ENCODE measurements at places on chromosomes 4 and X.
A peak's percentile ranks its signal among the peaks of the same experiment; 100 is the strongest.

DNA sequence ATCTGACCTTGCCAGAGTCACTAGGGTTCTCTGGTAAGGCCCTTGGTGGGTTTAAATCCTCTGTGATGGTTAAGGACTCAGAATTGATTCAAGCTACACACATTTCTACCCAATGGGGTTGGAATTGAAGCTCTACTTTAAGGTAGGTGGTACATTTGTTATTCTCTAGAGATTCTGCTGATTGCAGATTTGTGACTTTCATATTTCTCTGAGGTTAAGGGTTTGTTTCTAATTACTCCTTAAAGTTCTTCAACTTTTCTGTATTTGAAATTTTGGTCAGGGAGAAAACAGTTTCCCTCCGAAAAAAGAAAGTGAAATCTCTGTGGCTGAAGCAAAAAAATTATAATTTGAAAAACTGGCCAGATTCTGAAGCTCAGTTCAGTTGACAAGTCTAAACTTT, 25.8 kb upstream of the USP46 start:
- no peak for DNase-seq

DNA sequence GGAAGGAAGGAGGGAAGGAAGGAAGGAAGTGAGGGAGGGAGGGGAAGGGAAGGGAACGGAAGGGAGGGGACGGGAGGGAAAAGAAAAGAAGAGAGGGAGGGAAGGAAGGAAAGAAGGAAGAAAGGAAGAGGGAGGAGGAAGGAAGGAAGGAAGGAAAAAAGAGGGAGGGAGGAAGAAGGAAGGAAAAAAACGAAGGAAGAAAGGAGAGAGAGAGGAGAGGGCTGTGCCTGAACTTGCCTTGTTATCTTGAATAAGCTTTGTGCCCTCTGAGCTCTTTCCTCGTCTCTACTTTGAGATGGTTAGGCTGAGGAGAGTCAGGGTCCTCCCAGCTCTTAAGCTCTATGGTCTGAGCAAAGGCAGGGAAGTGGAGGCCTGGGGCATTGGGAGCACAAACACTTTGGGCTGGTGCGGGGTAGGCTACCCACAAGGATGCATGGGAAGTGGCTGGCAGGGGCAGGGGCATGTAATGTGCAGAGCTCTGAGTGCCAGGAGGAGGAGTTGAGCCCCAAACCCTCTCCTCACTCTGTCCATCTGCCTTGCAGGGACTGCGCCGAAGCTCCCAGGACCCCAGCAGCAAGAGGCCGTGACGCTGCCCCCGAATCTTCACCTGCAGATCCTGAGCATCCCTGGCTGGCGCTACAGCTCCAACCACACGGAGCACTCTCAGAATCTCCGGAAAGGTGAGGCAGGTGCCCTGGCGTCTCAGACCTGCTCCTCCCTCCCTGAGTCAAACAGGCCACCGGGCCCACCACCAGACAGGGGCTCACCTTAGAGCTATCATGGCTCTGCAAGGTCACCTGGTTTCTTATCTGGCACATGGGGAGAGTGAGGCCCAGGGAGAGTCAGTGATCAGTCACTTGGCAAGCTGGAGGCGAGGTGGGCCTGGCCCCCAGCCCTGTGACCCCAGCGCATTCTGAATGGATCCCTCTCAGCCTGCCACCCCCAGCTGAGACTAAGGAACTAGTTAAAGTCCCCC, 26.5 kb upstream of the MRFAP1 start:
- no peak for DNase-seq

DNA sequence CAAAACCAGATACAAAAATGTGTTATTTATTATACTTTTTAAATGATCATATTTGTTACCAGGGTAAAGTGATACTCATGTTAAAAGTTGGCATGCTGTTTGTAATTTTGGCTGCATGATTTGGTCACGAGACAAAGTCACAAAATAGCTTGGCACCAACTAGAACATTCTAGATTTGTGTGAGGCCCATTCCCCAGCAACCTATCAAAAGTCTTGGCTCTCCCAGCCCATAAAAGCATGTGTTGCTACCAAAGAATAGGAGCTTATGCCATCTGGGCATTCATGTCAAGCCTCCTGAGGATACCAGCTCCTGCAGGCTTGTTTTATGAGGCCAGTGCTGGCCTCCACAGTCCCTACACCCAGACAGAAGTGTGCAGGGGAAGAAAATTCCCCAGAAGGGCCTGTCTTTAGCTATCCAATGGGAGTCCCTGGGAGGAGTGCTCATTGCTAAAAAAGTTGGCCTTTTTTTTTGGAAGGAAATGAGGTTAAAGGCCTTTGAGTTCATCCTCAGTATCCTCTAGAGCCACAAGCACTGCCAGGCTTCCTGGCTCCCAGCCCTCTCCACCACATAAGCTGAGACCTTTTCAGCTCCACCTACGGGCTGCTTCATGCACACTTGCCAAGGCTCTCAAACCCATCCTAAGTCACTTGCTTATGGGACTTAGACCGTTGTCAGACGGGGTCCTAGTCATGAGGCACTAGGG, 211.9 kb upstream of the EOLA2 start:
- no peak for DNase-seq

DNA sequence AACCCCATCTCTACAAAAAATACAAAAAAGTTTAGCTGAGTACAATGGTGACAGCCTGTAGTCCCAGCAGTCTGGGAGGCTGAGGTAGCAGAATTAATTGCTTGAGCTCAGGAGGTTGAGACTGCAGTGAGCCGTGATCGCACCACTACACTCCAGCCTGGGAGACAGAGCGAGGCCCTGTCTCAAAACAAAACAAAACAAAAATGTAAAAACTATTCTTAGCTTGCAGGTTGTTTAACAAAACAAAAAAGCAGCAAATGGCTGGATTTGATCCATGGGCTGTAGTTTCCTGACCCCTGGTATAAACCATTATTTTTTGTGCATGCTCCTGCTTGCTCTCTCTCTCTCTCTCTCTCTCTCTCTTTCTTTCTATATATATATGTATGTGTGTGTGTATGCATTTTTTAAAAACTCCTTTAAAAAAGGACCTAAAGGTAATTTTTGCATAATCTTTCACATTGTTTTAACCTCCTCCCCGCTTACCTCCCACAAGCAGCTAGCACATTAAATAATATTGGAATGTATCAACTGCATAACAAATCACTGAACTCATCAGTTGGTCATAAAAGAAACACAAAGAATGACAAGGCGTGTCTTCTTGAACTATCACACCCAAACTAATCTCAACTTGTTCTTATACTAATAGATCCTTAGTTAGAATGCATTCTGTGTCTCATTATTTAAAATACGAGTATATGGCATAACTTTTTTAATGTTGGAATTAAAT, 4.8 kb downstream of the AREG start:
- DNase-seq, result peak; percentile 60

- no peak for DNase-seq
These were observed 223.0 kb upstream of the GATB start for GRCh38 chr4:151983854-151984253.

GRCh38 chrX:55524487-55524886, 34.8 kb upstream of the USP51 start:
- no peak for DNase-seq

GRCh38 chr4:122065915-122066314, 86.2 kb upstream of the BLTP1 start:
- DNase-seq, result no peak

DNA sequence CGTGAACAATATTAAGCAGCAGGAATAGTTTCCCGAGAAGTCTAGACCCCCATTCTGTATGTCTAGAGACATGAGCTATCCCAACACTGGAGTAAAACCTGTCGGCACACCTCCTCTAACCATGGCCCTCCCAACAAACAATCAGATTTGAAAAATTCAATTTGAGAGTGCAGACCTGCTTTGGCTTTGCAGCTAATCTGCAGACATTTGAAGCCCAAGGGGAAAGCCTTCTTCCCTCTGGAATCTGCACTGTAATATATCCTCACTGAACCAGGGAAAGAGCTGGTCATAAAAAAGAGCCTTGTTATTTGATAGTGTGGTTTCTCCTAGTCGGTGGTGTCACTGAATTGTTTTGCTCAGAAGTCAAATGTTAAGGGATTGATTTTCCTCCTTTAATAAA, 44.6 kb upstream of the KLHL34 start:
- DNase-seq, result no peak

GRCh38 chrX:155819966-155820491, 61.1 kb upstream of the VAMP7 start:
- DNase-seq, result peak; percentile 88

DNA sequence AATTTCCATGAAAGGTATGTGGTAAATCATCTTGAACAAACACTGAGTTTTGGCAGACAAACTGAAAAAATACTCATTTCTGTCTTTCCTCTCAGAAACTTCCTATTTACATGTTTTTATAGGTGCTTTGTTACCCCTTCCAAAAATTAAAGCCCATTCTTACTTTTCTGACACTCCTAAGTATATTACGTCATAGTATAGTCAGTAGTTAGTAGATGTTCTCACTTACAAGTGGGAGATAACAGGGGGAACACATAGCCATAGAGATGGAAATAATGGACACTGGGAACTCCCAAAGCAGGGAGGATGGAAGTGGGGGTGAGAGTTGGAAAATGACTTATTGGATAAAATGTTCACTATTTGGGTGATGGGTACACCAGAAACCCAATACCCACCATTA, 28.8 kb downstream of the TXK start:
- DNase-seq, result no peak

DNA sequence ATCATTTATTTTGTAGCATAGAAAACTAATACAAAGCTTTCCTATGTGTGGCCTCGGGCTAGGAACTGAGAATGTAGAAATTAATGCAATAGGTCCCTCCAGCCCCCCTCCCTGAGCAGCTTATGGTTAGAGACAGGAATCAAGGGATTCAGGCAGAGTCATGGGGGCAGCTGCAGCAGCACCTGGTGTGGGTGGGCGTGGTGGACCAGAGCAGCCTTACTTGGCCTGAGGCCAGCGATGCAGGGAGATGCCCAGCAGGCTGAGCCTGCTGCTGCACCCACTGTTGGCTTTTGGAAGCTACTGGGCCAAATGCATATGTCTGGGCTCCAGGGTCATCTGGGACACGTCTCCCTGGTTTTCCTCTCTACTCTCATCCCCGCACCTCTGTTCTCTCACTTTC, 74.0 kb downstream of the STK32B start:
- DNase-seq, result no peak

DNA sequence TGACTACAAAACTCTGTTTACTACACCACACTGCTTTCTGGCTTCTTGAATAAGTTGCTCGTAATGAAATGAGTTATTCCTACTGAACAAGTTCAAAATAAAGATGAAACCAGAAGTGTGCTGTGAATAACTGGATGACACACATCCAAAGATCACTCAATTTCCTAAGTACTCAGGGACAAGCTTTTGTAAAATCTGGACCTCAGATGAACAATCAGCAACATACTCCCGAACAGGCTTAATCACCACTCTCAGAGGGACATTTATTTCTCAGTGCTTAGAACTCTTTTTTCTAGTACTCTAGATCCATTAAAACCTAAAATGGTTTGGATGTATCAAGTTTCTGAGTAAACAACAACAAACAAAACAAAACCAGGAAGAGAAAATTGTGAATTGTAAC, 61.5 kb upstream of the EXOC1L start:
- DNase-seq, result no peak

GRCh38 chr4:84681486-84682274, 98.8 kb downstream of the CDS1 start:
- DNase-seq, result peak; percentile 87
